ENCODE measurements at places on chromosomes 2 and 18. TPM values are rescaled to one million over a fixed set of nuclear protein-coding genes. Genes with fewer than 3 reads are reported as not detected.
A peak's percentile ranks its signal among the peaks of the same experiment; 100 is the strongest.

The PREB gene
- total RNA-seq, result 79.7 TPM

The UGT1A6 gene
- total RNA-seq, result not detected

- no peak for DNase-seq
Observed at GRCh38 chr2:68948710-68949109, 4.0 kb downstream of the GKN2 start.

The ZSCAN30 gene
- total RNA-seq, result 15.5 TPM

GRCh38 chr2:99600981-99601651 is 111.3 kb upstream of the REV1 start:
- DNase-seq, result peak; percentile 12

DNA sequence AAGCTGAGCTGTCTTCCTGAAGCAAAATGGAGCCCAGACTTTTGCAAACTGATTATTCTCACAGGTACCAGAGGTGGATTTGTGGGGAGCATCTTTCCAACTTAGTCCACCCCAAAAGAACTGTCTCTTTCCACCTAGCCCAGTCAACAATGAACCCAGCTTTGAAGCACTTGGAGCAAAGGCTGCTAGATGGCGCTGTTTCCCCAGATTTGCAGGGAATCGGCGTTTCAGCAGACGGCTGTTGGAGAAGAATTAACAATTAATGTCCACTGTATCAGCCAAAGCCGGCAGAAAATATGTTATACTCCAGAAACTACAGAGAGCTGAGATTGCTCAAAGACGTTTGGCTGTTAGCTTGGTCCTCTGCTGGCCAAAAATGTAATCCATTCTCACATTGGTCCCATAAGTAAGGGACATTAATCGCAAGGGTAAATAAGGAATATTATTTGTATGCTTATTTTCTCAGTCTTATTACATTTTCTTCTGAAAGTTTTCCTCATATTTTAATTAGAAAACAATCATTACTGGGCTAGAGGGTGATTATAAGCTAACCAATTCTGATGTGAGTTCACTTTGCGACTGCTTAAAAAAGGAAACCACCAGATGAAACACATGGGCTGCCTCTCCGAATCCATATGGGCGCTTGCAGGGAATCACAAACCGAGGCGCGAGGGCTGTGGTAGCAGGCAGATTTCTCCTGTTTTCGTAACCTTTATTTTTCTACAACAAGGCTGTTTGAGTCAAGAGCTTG is 423.8 kb upstream of the MEX3C start:
- peak; percentile 83 for DNase-seq

The ADRA2B gene
- 7.9 TPM for total RNA-seq

GRCh38 chr2:107730898-107731297 is 95.8 kb upstream of the RGPD4 start:
- DNase-seq, result no peak

DNA sequence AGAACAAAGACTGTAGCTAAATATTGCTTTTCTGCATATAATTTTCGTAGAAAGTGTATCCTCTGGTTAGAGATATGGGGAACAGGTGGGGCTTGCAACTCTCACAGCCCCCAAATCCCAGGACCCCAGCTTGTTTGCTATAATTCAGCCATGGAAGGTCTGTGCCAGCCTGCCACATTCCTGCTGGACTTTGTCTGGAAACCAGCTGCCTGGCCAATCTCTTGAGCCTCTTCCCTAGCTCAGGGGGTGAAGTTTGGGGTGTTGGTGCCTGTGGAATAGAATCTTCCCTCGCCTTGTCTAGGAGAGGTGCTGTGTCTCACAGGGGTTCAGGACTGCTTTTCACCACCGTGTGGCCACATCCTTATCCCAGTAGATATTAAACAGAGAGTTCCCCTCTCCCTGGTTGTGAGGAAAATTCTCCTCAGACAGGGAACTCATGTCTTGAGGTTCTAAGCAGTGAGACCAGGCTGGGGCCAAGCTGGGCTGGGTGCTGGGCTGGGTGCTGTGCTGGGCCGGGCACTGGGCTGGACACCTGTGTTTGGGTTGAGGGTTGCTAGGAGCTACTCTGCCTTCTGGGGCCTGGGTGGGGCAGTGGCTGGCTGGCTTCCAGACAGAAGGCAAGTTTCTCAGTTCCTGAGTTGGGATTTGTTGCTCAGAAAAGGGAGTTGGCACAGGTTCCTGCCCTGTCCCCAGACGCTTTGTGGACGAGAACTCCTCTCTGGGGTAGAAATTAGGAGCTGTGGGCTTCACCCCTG is 12.3 kb downstream of the TOGARAM2 start:
- DNase-seq, result no peak

The GAREM1 gene
- 5.6 TPM for total RNA-seq

DNA sequence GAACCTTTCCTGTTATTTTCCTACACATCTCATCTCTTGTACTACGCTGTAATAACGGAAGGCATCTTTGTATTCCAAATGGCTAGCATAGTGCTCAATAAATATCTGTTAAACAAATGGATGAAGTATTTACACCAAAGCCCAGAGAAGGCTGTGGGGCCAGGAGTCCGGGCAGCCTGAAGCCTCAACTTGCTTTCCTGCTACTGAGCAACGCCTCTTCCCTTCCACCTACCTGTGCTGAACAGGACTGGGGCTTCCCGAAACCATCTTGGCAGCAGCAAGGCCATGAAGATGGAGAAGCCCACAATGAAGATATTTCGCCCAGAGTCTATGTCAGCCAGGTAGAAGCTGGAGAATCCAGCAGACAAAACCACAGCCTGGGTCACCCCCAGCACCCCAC is 2.5 kb upstream of the NHEJ1 start:
- no peak for DNase-seq

- DNase-seq, result no peak
Observed at GRCh38 chr2:163466331-163467250, 269.2 kb downstream of the FIGN start.

The CD8A gene
- 0.24 TPM for total RNA-seq

- DNase-seq, result no peak
Observed at GRCh38 chr18:80178935-80179818, 68.1 kb downstream of the PARD6G start.

The MATN3 gene
- total RNA-seq, result 6.4 TPM

- no peak for DNase-seq
Observed at GRCh38 chr18:2027016-2027415, 544.3 kb downstream of the METTL4 start.

The SPATA3 gene
- not detected for total RNA-seq

The TBR1 gene
- total RNA-seq, result not detected

The VSNL1 gene
- 102 TPM for total RNA-seq

DNA sequence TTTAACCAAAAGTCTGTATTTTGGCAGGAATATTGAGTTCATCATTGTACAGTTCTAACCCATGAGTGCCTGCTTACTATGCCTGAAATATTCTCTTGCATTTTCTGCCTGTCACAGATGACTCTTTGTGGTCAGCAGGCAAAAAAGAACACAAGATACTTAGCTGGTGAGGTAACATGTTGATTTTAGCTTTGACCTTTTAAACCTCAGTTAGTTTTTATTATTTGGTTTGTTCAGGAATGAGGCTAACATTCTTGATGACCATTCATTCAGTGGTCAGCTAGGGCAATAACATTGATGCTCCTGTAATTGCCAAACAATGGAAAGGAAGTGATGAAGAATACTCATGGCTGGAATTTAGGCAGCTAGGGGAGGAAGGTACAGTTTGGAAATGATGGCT is 491.2 kb downstream of the PIK3C3 start:
- no peak for DNase-seq

- no peak for DNase-seq
Observed at GRCh38 chr2:28002181-28002580, 111.7 kb downstream of the BABAM2 start.

GRCh38 chr2:160054984-160055725 is 7.3 kb downstream of the PLA2R1 start:
- peak; percentile 81 for DNase-seq

The SLC19A3 gene
- total RNA-seq, result 9.1 TPM

- DNase-seq, result no peak
Observed at GRCh38 chr2:145343287-145343686, 823.4 kb upstream of the ZEB2 start.

The ATP5MC3 gene
- total RNA-seq, result 189 TPM

DNA sequence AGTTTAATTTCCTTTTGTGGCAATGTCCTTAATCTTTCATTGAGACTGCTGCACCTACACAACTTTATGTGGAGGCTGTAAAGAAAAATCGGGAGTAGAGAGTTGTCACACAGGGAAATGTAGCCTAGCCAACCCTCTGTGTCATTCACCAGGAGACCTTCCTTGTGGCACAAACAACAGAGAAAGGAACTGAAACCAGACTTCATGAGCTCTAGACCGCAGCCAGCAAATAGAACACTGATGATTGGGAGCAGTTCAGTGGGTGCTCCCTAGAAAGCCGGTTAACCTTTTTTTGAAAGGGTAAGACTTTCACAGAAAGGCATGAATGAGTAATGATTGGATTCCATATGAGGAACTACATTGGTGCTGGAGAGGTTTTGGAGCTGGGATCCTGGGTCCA is 1752.4 kb upstream of the CELF4 start:
- DNase-seq, result no peak

DNA sequence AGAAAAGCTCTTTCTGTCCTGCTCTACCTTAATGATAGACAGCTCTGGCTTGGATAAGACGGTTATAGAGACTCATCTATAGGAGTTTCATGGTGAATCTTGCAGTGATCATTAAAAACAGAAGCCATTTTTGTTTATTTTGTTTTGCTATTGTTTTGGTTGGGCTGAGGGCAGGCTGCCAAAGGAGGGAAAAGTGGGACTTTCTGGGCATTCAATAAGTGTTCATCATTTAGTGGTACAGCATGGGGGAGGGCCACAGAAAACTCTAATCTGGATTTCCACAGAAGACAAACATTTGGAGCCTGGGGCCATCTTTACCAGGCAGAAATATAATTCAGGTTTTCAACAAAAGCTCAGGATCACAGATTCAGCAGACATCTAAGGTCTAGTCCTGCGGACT is 62.4 kb upstream of the EFEMP1 start:
- DNase-seq, result no peak

DNA sequence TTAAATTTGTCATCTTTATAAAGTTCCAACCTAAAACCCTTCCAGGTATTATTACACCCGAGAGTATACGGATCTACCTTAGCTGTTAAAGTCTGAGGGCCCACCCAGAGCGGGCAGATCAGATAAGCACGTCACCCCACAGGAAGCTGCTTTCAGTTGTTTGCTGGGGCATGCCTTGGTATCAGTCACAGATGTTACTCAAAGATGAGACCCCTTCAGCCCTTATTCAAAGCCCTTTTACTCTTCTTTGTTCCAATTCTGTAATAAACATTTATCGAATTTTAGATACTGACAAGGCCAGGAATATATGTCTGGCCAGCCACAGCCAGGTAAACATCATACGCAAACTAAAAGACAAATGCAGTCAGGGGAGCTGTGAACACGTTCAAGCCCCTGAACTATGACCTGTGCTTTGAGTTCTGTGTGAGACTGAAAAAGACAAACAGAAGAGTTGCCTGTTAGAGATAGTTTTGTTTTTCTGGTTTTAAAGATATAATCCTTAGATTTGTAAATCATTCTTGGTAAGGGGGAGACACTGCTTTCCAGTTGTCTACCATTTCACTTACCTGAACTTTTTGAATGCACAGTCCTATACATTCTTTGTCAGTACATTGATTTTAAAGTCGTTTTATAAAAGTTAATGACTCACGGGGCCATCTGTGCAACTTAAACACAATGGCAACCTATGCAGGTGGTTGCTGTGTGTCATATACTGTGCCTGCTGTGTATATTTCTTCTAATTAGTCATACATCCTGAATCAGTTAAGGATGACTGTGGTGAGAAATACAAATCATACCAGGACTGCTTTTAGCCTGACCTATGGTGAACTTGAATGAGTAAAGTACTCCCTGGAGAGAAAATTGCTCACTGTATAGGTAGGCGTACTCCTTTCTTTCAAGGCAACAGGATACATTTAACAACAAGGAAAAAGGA is 100.5 kb upstream of the ITPRID2 start:
- no peak for DNase-seq

The MDH1B gene
- total RNA-seq, result 1.7 TPM

DNA sequence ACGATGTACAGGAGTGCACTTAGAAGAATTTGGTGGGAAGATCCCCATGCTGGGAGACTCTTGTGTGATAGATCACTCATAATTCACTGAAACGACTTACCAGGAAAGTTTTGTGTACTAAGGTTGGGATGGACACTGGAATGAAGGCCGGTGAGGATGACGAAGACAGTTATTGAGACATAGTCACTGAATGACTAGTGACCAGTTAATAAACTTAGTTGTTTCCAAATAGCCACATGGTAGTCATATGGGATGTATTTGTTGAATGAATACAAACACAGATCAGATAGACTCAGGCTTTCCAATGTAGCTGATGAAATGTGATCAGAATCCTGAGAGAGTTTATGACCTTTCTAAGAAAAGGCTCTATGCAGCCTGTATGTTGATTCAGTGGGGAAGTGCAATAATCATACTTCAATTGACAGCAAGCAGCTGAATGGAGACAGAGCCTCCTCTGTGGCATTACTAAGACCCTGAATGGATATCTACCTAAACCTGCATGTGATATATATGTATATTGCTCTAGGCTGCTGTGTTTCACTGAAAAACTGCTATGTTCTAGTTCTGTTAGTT is 20.4 kb downstream of the GDF7 start:
- DNase-seq, result no peak

GRCh38 chr2:34547340-34547739 is 948.2 kb upstream of the FAM98A start:
- peak; percentile 6 for DNase-seq

GRCh38 chr18:79749251-79750191 is 48.2 kb upstream of the KCNG2 start:
- DNase-seq, result no peak

GRCh38 chr2:158142568-158143332 is 41.1 kb downstream of the UPP2 start:
- DNase-seq, result no peak

- DNase-seq, result peak; percentile 77
Observed at GRCh38 chr2:150548527-150548926, 61.1 kb upstream of the RND3 start.

DNA sequence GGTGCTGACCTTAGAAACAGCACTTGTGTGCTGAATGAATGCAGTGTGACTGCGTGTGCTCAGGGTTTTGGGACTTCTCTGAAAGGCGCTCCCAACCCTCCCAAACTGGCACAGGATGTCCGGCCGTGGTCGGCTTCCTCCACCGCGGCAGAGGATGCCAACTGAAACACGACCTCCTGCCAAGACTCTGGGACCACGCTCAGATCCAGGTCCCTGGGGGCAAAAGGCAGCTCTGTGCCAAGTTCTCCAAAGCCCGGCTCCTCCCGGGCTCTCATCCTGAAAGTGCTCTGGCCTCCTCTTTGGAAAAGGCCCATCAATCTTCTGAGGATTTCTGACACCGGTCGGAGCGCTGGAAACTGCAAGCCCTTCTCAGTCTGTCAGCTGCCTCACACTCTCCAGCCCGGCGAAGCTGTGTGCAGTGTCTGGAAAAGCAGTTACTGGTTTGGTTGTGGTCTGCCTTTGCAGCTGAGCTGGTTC is 32.3 kb upstream of the ZBTB7C start:
- DNase-seq, result no peak

GRCh38 chr2:60634438-60634837 is 81.0 kb upstream of the BCL11A start:
- DNase-seq, result no peak

GRCh38 chr2:164887434-164888144 is 46.0 kb upstream of the COBLL1 start:
- no peak for DNase-seq

GRCh38 chr18:74250131-74250530 is 41.6 kb downstream of the CYB5A start:
- DNase-seq, result no peak

All from GM23338 (cell line).